ENCODE measurements at places on chromosomes 7 and 10. TPM values are rescaled to one million over a fixed set of nuclear protein-coding genes. Genes with fewer than 3 reads are reported as not detected.

DNA sequence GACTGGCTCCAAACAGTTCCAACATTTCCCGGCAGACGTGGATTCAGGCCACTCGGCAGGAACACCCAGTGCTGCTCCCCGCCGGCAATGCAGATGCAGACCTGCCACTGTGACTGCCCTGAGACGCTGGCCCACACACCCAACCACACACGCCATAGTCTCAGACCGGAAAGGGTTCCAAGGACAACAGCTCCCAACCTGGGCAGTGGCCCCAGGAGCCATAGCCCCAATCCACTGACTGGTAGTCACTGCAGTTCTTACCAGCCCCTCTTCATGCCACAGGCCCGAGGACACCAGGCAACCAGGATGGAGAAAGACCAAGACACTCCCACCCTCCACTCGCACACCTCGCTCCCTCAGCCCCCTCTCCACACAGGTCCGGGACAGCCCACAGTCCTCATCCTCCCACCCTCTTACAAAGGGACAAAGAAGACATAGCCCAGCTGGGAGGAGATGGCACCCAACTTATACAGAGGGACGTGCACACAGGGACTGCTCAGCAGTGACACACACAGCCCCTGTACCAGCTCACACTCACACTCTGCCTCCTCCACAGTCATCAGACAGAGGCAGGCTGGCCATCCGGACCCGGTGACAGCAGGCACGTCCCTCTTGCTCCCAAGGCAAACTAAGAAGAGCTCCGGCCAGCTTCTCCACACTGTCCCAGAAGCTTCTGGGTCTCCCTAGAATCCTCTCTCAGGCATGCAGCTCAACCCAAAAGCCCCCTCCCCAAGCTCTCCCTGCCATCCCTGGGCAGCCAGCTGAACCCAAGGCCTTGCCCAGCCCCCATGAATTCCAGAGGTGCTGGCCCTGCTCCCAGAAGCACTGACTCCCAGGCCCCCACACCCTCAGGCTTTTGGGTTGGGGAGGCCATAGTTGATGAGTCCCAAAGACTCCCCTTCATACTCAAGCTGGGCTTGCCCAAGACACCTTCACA, 24.8 kb downstream of the KCNH2 start:
- no peak for DNase-seq

- no peak for DNase-seq
Measured at GRCh38 chr10:124500757-124501156, 39.1 kb downstream of the LHPP start.

GRCh38 chr7:2273866-2274265, 31.8 kb downstream of the NUDT1 start:
- DNase-seq, result no peak

DNA sequence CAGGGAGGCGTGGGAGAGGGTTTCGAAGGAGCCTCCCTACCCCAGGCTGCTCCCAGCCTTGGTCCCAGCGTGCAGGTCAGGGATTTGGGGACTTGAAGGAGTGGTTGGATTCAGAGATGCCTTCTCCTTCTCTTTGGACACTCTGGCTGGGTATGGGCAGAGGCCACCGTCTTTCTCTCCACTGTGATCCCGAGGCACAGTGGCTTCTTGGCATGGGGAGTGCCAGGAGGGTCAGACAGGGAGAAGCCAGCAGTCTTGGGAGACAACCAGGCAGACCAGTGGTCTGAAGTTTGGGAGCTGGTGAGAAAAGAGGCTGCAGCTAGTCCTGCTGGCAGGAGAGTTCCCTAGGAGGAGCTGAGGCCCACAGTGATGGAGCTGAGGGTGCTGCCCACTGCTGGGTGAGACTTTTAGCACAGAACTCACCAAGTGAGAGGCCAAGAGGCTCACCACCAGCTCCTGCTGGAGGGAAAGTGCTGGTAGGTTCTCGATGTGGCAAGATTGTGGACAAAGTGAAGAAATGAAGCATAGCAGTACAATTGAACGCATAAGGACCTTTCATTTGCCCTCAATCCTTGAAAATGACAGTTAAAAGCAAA, 35.2 kb upstream of the WDFY4 start:
- no peak for DNase-seq

DNA sequence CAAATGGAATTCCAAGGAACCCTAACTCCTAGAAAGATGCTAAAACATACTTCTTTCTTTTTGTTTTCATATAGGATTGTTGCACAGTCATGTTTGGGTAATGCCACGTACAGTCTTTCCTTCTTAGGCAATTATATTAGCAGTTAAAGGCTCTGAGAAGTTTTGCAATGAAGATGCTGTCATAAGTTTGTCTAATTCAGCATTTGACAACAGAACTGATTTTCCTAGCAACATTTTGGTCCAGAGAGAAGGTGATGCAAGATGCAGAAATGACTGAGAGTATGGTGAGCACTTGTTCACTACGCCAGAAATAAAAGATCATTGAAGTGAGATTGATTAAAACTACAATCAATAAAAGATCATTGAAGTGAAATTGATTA, 184.0 kb upstream of the PLXNA4 start:
- DNase-seq, result no peak

- no peak for DNase-seq
Measured at GRCh38 chr7:122136639-122137245, 7.3 kb downstream of the AASS start.

DNA sequence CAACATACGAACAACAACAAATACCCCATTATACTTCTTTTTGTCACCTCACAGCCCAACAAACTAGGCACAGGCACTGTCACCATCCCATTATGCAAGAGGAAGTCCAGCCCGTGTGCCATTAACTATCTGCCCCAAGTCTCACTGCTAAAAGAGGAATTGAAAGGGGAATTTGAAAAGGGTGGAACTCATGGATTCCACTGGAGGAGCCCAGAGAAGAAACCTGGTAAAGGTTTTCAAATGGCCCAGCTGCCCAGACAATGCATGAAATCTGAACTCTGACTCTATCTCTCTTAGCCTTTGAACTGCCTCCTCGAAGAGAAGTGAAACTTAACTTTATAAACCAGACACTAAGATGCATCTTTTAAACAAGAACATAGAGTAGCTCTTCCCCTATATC, 130.0 kb downstream of the PLXNA4 start:
- no peak for DNase-seq

- peak; percentile 56 for DNase-seq
Measured at GRCh38 chr10:31757386-31757791, 171.2 kb downstream of the ARHGAP12 start.

GRCh38 chr7:676246-676971, 50.1 kb upstream of the DNAAF5 start:
- no peak for DNase-seq

DNA sequence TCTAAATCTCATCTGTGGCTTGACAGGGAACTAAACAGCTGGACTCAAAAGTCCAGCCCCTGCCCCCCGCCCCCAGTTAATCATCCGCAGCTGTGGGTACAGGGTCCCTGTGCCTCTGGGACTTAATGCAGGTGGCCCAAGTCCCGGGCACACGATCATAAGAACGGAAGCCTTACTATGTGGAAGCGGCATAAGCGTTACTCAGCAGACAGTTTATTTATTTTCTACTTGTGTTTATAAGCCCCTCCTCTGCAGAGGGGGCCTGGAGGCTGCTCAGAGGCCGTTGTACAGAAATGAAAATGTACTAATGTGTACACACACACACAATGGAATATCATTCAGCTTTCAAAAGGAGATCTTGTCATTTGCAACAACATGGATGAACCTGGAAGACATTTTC, 158.0 kb upstream of the TNS3 start:
- no peak for DNase-seq

DNA sequence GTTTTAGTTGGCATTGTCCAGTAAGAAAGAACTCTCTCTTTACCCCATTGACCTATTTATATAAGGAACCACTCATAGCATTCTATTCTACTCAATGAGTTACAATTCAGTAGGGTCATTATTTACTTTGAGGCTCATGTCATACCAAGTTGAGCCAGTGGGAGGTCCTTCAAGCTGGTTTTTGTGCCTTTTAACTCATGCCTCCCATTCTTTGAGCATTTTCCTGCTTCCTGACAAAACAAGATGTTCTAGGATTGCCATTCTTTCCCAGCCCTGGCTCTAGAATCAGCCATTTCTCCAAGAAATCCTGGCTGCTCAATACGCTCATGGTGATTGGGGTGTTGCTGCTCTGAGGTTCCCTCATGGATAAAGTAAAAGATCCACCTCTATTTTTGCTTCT, 250.1 kb downstream of the ABCA13 start:
- no peak for DNase-seq

- DNase-seq, result no peak
Measured at GRCh38 chr7:66847879-66848790, 72.9 kb upstream of the TMEM248 start.

- DNase-seq, result no peak
Measured at GRCh38 chr10:78361031-78361430, 327.4 kb downstream of the RPS24 start.

Gene AGR2
- total RNA-seq, result not detected

Gene COL13A1
- total RNA-seq, result 0.63 TPM

Gene ELN
- 152 TPM for total RNA-seq

Gene MPP7
- 4.6 TPM for total RNA-seq

Gene MUC3A
- not detected for total RNA-seq

Measured in tibial nerve (tissue), 4 donors.